ENCODE measurements at places on chromosomes 7 and 10.

GRCh38 chr7:131161103-131161502 is 166.6 kb upstream of the MKLN1 start:
- no peak for DNase-seq

GRCh38 chr10:74651565-74651964 is 174.8 kb upstream of the KAT6B start:
- DNase-seq, result no peak

GRCh38 chr10:48759113-48759901 is 74.6 kb downstream of the WDFY4 start:
- DNase-seq, result no peak

DNA sequence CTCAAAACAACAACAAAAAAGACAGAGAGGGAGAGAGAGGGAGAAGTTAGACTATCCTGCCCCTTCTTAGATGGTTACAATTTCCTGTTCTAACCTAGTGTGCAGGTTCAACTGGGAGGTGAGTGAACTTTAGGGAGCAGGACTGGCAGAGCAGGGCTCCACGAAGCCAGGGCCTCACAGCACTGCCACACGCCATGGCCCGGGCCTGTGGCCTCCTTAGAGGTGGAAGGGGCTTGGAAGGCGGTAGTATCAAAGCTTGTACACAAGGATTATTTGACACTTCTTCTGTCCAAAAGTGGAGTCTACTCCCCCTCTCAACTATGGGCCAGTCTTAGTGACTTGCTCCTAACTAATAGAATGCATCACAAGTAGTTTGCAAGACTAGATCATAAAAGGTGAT is 62.9 kb upstream of the TMEM72 start:
- no peak for DNase-seq

Measured in activated T-helper 1 cell treated with anti-CD3 and anti-CD28 coated beads, Interleukin-2, amount 50 U/mL, for 16 hours (primary cell).